ENCODE measurements at places on chromosomes 3 and 15. TPM values are rescaled to one million over a fixed set of nuclear protein-coding genes. Genes with fewer than 3 reads are reported as not detected.

ROPN1 gene
- total RNA-seq, result not detected

EPHA3 gene
- total RNA-seq, result 0.14 TPM

HCLS1 gene
- 19.4 TPM for total RNA-seq

TMC3 gene
- 0.05 TPM for total RNA-seq

DAZL gene
- total RNA-seq, result not detected

SUCNR1 gene
- not detected for total RNA-seq

SHC4 gene
- total RNA-seq, result 0.17 TPM

MKRN2OS gene
- not detected for total RNA-seq

REC114 gene
- total RNA-seq, result not detected

ALDH1L1 gene
- not detected for total RNA-seq

ARNT2 gene
- total RNA-seq, result 0.34 TPM

KLF13 gene
- total RNA-seq, result 35.2 TPM

KLHL40 gene
- total RNA-seq, result not detected

CTXND1 gene
- total RNA-seq, result not detected

CSPG4 gene
- 0.19 TPM for total RNA-seq

TIMP4 gene
- total RNA-seq, result 0.34 TPM

PDZRN3 gene
- 0.23 TPM for total RNA-seq

TGM4 gene
- 0.14 TPM for total RNA-seq

GOLGA8M gene
- total RNA-seq, result 0.51 TPM

TPRA1 gene
- 34.8 TPM for total RNA-seq

CLDN16 gene
- total RNA-seq, result 0.34 TPM

BUB1B gene
- total RNA-seq, result 12.8 TPM

DUT gene
- 49.8 TPM for total RNA-seq

ACVR2B gene
- 4.2 TPM for total RNA-seq

OR5H15 gene
- not detected for total RNA-seq
